ENCODE measurements at places on chromosomes 5 and 9. TPM values are rescaled to one million over a fixed set of nuclear protein-coding genes. Genes with fewer than 3 reads are reported as not detected.

PSIP1 gene
- polyA plus RNA-seq: 163 TPM

MRPS30 gene
- polyA plus RNA-seq: 60.5 TPM

PAIP2 gene
- 359 TPM for polyA plus RNA-seq

SLC6A3 gene
- not detected for polyA plus RNA-seq

RORB gene
- not detected for polyA plus RNA-seq

TAF11L10 gene
- not detected for polyA plus RNA-seq

SLC35D2 gene
- 17.0 TPM for polyA plus RNA-seq

IPPK gene
- 5.1 TPM for polyA plus RNA-seq

DBH gene
- polyA plus RNA-seq: not detected

RASEF gene
- not detected for polyA plus RNA-seq

IL33 gene
- not detected for polyA plus RNA-seq
